Stimulated activated CD4-positive, alpha-beta T cell treated with anti-CD3 and anti-CD28 coated beads, Interleukin-4, amount 100 ng/mL, for 1 hour (primary cell): ENCODE measurements at places on chromosomes 12 and 14.

- DNase-seq, result no peak
These were observed 27.9 kb downstream of the CLEC9A start for GRCh38 chr12:10058387-10058786.

DNA sequence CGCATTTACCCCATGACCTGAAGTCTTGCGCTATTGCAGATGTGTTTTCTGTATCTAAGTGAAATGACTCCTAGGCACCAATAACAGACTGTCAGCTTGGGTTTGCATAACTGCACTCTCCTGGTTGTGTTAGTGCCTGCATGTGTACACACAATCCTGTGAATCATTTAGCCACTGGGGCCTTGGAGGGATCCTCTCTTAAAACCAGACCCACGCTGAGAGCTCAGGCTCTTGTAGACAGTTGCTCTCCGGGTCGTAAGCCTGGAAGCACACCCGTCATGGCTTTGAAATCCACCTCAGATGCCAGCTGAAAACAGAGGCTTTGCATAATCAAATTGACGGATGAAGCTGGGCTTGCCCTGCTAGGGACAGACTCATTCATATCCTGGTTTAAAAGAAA is 79.2 kb upstream of the RBM19 start:
- no peak for DNase-seq

DNA sequence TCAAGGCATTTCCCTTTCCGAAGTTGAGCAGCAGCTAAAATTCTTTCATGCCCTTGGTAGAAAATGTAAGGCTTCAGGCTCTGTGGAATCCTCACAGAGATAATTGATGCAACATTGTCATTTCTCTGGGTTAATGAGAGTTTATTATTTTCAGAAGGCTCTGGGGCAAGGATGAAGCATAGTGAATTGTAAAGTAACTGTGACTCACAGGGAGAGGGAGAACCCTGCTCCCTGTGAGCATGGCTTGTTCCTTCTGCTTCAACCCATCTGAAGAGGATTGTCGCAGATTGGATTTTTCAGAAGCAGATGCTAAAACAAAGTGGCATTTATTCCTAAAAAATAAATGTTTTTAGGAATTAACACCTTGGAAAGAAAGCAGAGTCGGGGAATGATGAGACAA is 41.2 kb downstream of the APOBEC1 start:
- no peak for DNase-seq

- DNase-seq, result no peak
These were observed 19.1 kb downstream of the DACT1 start for GRCh38 chr14:58656671-58657411.

GRCh38 chr14:96584199-96584906 is 82.2 kb downstream of the PAPOLA start:
- peak; percentile 11 for DNase-seq

GRCh38 chr14:23365732-23366425 is 907 bp upstream of the EFS start:
- no peak for DNase-seq

DNA sequence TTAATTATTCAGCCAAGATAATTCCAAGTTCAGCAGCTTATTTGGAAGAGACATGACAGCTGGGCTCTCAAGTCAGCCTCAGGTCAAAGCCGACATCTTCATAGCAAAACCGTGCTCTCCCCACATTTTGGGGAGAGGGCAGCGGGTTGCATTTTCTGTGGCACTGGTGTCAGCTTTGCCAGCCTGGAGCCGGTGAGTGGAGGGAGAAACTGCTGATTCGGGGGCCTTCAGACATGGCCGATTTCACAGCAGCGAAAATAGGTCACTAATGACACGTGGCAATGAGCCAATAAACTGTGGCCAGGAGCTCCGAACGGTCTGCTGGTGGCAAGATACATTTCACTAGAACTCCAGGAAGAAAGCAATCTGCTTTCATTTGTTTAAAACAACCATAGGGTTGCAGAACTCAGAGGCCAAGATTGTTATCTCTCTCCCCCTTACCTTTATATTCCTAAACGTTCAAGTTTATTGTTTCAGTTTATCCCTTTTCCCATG is 173.2 kb downstream of the CAND1 start:
- no peak for DNase-seq
